Activated CD8-positive, alpha-beta memory T cell treated with anti-CD3 and anti-CD28 coated beads, Interleukin-2, amount 10 ng/mL, durations not matched to agents 7 days and 5 days (primary cell): ENCODE measurements at places on chromosomes 7 and 10. TPM values are rescaled to one million over a fixed set of nuclear protein-coding genes. Genes with fewer than 3 reads are reported as not detected.

- no peak for DNase-seq
Observed at GRCh38 chr10:43427166-43427825, 9.6 kb upstream of the ZNF487 start.

- DNase-seq: no peak
Observed at GRCh38 chr10:29634764-29635625, at the start of gene SVIL. Gene SVIL (minus strand): TSS chr10:29634971. CDS start chr10:29555058, 79,913 bp downstream.

GRCh38 chr7:99497766-99498545 is 2.1 kb downstream of the ZNF394 start:
- no peak for DNase-seq

GRCh38 chr10:31739146-31739545 is 189.5 kb downstream of the ARHGAP12 start:
- DNase-seq: no peak

DNA sequence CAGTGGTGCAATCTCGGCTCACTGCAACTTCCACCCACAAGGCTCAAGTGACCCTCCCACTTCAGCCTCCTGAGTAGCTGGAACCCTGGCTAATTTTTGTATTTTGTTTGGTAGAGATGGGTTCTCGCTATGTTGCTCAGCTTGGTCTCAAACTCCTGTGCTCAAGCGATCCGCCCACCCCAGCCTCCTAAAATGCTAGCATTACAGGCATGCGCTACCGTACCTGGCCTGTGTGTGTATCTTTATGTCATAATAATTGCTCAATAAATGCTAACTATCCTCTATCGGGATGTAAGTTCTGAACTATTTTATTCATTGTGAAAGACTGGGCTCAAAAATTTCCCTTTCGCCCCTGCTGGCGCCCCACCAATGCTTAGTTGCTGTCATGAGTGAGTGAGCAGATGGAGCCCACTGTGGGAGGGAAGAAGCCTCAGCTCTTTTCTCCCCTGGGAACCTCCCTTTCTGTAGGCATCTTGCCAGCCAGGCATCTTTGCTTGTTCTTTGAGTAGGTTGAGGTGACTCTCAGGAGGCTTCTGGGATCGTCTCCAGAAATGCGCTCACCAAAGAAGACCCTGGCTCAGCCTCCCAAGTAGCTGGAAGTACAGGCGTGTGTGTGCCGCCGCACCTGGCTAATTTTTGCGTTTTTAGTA is 38.3 kb downstream of the CAMK1D start:
- DNase-seq: no peak

IRF5 gene
- 16.5 TPM for total RNA-seq

JCAD gene
- total RNA-seq: 0.16 TPM

SGCE gene
- total RNA-seq: 2.4 TPM

OR6B1 gene
- not detected for total RNA-seq

SLC4A2 gene
- total RNA-seq: 114 TPM
